ENCODE measurements at places on chromosomes 7 and 10.

GRCh38 chr10:61987537-61987936 is 86.0 kb downstream of the ARID5B start:
- no peak for DNase-seq

- DNase-seq, result no peak
Measured at GRCh38 chr10:130023454-130024230, 59.6 kb upstream of the EBF3 start.

DNA sequence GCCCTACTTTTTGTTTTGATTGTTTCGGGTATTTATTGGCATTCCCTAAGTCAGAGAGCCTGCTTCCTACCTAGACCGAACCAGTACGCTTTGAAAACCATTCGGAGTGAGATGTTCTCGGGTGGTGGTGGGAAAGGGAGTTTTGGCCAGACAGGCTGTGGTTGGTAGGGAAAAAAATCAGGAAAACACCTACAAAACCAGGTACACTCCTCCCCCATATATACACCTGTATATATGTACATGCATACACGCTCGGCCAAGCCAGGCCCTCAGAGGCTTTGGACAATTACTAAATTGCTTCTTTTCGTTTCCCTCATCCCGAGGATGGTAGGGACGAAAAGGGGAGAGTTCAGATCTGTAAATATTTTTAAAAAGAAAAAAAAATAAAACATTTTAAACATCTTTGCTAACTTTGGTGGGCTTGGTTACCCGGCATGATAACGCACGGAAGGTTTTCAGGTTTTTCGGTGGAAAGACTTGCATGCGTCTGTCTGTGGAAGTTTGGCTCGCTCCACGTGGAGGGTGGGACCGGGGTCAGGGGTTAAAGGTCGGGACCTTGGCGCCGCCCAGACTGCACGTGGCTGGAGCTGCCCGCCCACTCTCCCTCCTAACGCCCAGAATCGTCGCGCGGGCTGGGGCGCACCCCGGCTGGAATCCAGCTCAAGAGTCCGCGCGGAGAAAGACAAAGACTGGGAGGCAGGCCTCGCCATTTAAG is 2.5 kb downstream of the HMX2 start:
- no peak for DNase-seq

DNA sequence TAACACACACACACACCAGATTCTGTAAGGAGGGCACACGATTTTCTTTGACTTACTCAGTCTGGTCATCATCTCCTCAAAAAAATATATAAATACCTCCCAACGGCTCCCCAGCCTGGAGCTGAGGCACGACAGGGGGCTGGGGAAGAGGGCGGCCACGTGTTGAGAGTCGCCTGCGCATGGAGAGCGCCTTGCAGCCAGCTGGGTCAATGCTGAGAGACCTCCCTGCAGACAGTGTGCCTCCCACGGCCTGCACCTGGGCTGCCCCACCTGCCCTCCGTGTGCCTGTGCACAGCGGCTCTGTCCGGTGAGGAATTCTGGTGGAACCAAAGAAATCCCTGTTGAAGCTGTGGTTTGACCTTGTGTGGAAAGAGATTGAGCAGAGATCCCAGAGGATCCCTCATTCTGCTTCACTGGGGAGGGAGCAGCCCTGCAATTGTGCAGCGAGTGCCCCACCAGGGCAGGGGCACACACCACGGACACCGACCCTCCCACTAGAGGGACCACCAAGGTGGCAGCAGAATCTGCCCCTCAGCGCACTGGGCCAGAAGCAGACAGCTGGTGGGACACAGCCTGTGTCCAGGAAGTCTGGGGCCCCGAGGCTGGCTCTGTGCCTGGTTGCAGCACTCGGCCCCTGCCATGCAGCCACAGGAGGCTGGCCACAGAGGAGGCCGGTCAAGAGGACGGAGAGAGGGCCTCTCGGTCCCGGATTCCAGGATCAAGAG is 150.5 kb upstream of the PPP2R2D start:
- DNase-seq, result no peak

- DNase-seq, result no peak
Measured at GRCh38 chr10:86727470-86727869, 28.9 kb upstream of the BMPR1A start.

DNA sequence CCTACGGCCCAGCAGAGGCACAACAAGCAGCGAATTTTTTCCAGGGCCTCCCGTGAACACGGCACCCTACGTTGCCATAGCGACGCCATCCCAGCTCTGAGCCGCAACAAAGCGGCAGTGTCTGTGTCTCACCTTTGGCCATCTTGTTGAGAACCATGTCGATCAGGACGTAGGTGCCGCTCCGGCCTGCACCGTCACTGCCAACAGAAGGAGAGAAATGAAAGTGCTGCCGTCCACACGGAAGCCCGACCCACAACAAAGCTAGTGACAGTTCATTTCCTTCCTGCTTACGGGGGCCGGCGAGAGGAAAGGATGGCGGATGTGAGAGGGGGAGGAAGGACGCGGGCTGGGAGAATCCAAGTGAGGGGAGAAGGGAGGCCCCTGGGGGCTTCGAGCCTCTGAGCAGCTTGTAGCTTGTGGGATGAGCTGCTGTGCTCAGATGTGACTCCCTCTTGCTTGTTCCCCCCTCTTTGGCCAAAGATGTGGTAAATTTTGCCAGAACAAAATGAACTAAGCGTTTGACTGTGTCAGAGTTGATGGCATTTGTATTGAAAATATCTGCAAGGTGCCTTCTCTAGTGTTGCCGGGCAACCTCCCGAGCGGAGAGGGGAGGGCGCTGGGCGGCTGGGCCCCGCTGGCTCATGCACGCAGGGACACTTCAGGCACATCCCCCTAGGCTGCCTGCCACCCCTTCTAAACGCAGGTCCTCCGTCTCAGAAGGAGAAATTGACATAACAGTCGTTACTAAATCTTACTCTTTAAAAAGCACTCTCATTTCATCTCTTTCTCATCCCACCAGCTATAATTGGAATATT is 232.2 kb downstream of the DNAJB6 start:
- peak; percentile 28 for DNase-seq

GRCh38 chr7:20737840-20738448 is 48.7 kb downstream of the SP8 start:
- no peak for DNase-seq

DNA sequence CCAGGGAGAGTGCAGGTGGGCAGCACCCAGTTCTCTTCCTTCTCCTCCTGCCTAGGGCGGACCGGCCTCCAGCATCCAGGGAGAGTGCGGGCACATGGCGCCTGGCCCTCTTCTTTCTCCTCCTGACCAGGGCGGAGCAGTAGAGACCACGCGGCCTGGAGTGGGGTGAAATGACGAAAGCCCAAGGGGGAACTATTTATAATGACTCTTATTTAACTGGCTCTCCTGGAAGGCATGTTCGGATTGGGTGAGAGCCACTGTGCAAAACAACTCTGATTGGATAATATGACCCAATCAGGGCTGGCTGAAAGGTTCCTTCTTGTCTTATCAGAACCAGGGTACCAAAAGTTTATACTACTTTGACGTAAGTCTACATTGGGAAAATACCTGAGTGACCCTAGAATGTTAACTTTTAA is 63.1 kb downstream of the ZNF37A start:
- DNase-seq, result no peak

DNA sequence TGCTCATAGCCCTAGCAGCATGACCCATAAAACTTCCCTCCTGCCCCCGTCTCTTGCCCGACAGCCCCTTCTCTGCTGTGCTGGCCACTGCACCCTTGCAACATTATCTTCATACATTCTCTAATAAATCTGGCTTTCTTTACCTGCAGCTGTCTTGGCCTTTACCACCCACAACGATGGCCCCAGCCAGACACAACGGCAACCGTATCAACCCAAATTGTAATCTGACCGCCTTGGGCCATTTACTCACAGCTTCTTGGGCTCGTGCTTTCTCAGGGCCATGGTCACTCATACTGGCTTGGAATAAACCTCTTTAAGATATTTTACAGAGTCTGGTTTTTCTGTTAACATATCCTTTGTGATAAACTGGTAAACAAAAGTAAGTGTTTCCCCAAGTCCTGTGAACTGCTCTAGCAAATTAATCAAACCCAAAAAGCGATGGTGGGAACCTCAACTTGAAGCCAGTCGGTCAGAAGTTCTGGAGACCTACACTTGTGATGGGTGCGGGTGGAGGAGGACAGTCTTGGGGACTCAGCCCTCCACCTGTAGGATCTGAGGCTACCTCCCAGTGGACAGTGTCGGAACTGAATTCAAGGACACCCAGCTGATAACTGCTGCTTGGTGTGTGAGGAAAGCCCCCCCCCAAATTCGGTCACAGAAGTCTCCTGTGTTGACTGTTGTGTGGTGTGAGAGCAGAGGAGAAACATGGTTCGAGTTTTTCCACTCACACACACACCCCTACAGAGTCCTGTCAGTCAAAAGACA is 87.6 kb upstream of the ATP6V0A4 start:
- DNase-seq, result no peak

DNA sequence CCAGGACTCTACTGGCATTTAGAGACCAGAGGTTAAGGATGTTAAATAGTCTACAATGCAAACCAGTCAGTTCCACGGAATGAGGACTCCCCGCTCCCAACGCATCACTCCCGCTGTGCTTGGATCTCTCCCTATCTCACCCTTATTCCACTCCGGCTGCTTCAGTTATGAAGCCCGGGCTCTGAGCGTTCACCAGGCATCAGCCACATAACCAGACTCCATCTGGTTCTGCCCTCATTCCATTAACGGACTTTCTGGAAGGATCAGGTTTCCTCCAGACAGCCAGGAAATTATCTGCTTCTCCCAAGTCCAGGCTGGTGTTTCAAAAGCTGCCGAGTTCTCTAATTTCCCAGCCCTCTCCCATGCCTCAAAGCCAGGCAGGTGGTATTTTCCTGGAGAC is 499.3 kb downstream of the GLRX3 start:
- no peak for DNase-seq

- no peak for DNase-seq
Measured at GRCh38 chr10:113644185-113645120, 19.4 kb downstream of the NRAP start.

GRCh38 chr10:114386452-114386851 is 17.9 kb downstream of the AFAP1L2 start:
- DNase-seq, result no peak

GRCh38 chr10:122495406-122496340 is 34.3 kb downstream of the HTRA1 start:
- DNase-seq, result no peak

GRCh38 chr7:11969643-11970042 is 137.6 kb upstream of the THSD7A start:
- no peak for DNase-seq

DNA sequence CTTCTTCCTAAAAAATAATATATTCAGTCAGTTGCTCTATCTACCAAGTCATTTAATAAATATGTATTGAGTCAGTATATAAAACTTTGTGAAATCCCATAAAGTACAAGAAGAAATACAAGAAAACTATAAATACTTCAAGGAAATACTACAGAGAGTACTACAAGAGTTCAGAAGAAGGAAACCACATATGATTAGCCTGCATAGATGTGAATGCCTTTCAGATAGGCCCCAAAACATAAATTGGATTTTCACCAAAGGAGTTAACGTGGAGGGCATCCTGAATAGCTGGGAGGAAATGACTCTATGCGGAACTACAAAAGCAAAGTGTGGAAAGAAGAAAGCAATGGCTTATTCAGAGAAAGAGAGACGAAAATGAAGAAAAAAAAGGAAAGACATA is 120.1 kb downstream of the LRRN3 start:
- DNase-seq, result no peak

DNA sequence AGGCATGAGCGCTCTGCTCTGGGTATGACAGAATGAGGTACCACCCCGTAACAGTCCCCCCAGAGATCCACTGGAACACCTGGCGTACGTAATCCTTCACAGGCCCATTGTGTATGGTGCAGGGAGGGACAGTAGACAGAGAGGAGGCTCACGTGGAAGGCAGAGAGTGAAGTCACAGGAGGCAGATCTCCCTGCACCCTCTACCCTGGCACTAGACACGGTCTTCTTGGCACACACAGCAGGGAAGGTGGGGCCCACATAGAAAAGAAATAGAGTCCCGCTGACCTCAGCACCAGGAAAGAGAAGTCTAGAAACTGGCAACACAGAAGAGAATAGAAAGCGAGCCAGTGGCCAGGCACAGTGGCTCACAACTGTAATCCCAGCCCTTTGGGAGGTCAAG is 51.9 kb downstream of the SLC29A4 start:
- no peak for DNase-seq

DNA sequence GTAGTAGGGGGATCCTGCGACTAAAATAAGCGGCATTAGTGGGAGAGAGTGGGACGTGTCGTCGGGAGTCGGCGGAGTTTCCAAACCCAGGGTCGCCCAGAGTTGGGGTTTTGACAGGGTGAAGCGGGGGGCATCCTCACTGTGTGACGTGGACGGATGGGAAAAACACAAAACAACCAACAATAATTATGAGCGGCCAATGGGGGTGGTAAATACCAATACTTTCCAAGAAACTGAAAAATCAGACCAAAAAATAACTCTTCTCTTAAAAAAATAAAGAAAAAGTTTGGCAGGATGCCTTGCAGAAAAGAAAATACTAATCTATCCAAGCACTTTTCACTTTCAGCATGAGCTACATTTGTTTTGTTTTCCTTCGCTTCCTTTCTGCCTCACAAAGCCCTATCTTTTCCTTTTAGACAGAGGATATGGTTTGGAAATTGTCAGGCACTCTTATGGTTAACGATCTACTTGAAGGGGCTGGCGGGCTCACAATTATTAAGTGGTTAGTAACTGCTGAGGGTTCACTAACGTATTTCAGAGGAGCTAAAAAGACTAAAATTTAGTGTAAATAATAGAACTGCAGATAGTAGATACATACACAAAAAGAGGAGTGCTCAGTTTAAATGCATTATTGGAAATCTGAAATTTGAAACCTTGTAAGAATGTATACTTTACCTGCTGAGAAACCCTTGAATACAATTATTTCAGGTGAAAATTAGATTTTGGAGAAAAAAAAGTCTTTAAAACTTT is 802 bp upstream of the CDK6 start:
- no peak for DNase-seq

- no peak for DNase-seq
Measured at GRCh38 chr10:71278691-71279588, 40.1 kb upstream of the SLC29A3 start.

GRCh38 chr7:11274074-11274473 is 300.4 kb downstream of the PHF14 start:
- DNase-seq, result no peak

- no peak for DNase-seq
Measured at GRCh38 chr10:116026315-116026714, 246.7 kb downstream of the GFRA1 start.

DNA sequence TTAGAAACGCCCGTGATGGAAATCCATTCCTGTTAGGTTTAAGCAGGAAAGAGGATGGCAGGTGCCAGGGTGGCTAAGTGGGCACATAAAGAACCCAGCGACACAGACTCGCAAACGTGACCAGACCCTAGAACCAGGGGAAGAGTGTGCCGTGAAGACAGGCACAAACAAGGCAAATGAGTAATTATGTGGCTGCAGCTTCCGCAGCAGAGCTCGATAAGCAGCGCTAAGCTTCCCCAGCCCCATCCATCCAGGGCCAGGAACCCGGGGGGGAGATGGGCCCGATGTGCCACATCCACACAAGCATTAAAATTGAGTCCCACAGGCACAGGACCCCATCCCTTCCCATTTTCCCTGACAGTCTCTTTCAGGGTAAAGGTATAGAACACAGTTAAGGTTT is 14.0 kb upstream of the ZFAND2A start:
- no peak for DNase-seq

GRCh38 chr10:22631646-22632278 is 82.6 kb downstream of the PIP4K2A start:
- no peak for DNase-seq
